GM23338 (cell line): ENCODE measurements at places on chromosomes 3 and 15.

GRCh38 chr3:42473083-42473932 lies 29.1 kb upstream of the VIPR1 start:
- DNase-seq, result no peak

GRCh38 chr15:98796685-98797357 lies 148.5 kb downstream of the IGF1R start:
- DNase-seq, result no peak

DNA sequence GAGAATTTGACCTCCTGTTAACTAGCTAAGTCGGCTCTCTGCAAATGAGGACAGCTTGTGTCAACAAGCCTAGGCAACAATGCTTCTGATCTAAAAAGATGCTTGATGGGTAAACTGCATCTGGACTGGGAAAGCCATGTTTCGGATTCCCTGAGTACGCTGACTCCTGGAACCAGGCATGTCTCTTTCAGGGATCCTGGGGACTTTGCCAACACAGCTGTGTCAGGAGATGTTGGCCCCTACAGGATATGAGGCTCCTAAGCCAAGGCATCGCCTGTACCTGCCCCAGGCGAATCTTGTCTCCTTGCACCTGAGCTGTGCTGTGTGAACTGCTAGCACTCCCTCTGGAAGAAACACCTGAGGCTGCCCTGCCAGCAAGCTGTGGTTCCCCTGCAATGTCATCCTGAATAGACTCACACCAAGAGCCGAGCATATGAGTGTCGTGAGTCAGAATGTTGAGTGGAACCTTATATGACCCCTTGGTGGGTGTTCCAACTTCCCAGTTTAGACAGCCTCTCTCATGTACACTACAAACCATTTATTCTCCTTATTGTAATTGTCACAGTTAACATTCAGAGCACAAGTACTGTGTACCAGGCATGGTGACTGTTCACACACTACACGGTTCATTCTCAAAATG lies 17.0 kb downstream of the EOGT start:
- DNase-seq, result no peak

DNA sequence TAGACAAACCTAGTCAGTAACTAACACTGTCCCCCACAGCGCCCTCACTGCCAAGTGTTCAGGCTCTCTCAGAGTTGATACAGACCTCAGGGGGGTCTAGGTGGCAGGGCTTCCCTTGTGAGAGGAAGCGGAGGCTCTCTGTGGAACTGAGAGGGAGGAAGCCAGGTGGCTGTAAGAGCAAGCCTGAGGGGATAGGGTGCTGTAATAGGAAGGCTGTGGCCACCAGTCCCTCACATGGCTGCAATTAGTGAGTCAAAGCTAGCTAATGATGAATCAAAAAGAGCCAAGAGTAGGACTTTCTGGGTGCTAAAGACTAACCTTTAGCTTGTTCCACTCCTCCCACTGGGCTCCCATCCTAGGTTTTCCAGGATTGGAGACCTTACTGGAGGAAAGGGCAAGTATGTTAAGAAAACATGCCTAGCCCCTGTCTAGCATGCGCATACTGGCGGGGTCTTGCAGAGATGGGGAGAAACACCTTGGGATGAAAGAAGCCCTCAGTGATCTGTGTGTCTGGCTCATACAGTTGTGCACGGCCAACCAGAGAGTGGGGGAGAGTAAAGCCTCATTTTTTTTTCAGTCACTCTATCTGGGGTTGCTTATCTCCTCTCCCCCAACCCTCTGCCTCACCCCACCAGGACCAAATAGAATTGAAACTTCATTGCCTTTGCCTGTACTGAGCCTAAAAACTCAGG lies 13.3 kb upstream of the SOX2 start:
- DNase-seq, result peak; percentile 32

DNA sequence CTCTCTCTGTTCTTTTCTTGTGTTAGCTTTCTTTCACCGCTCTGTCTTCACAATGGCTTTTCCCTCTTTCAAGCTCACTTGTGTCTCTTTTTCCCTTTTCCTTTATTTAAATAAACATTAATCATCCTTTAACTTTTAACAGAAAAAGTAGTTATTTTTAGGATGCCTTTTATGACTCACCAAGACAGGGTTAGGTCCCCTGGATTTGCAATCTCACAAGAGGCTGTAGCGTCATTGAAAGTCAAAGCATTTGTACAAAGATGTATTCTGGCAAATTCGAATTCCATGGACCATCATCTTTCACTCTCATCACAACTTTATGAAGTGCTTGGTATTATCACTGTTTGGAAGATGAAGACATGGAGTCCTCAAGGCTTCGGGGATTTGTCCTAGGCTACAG lies 34.8 kb upstream of the MCTP2 start:
- no peak for DNase-seq

GRCh38 chr15:78140292-78140691 lies 8.9 kb upstream of the IDH3A start:
- no peak for DNase-seq
